Stimulated activated CD4-positive, alpha-beta T cell treated with anti-CD3 and anti-CD28 coated beads, Interleukin-4, amount 100 ng/mL, for 24 hours (primary cell): ENCODE measurements at places on chromosomes 3 and 15.

GRCh38 chr15:52115598-52116427 lies 3.2 kb upstream of the BCL2L10 start:
- DNase-seq = no peak

GRCh38 chr3:194935061-194935460 lies 249.4 kb downstream of the FAM43A start:
- DNase-seq = no peak

- peak; percentile 27 for DNase-seq
Measured at GRCh38 chr15:80160570-80161156, 7.9 kb downstream of the FAH start.

- DNase-seq = no peak
Measured at GRCh38 chr15:59268168-59268851, 61.7 kb downstream of the LDHAL6B start.

DNA sequence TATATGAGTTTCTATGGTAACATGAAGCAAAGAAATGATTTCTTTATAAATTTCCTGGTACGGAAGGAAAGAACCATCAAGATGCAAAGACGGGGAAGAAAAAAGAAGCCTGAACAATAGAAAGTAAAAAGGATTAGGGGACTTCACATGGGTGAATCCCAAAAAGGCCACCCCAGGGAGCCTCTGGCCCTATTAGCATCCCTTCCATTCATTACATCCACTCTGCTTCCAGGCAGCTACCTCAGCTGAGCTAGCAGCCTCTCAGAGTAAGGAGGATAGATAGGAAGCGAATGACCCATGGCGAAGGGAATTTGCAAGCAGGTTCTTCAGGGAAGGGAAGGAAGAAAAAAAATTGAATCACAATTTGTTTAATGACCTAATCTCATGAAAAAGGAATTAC lies 81.6 kb downstream of the GABRB3 start:
- DNase-seq = no peak

- DNase-seq = no peak
Measured at GRCh38 chr15:67013696-67014095, 51.7 kb upstream of the SMAD3 start.

DNA sequence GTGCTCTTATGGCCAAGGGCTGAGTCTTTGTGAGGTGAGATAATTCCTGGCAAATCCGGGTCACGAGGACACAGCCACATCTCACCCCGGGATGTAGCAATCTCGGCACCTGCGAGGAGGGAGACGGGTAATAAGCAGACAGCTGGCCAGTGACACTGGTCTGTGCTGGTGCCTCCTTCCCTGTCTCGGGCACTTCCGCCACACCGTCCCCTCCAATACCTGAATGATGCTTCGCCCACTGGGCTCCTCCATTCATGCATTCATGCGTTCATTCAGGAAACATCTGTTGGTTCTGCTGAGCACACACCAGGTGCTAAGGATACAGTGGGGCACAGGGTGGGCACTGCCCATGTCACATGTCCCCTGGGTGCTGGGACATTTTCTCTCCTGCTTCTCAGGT lies 60.1 kb downstream of the ATP10A start:
- no peak for DNase-seq

DNA sequence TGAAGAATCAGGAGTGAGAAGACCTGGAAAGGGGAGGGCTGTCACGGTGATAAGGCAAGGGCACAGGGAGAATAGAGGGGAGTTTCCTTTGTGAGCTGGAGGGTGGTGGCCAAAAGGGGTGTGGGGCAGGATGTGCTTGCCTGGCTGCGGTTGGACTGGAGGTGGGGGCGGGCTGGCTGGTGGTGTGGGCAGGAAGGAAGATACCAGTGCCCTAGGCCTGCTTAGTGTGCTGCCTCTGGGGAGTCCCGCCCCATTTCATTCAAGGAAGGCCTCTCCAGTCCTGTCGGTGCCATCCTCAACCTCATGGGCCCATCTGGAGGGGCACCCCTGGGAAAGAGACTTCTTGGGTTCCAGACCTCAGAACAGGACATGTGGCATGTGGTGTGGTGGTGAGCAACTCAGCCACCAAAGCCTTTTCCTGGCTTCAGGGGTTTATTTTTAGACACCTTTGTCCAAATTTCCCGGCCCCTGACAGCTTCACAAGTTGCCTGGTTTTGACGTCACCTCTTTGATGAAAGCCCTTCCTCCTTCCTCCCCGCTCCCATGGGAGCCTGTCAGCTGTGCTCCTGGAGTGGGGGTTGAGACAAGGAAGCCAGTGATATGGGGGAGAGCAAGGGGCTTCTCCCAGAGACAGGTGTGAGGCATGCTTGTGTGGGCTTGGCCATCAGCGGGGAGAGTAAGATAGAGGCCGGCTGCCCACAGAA lies 15.6 kb downstream of the TEX264 start:
- DNase-seq = peak; percentile 77

GRCh38 chr3:190396001-190396400 lies 8.0 kb downstream of the CLDN16 start:
- DNase-seq = no peak

- DNase-seq = no peak
Measured at GRCh38 chr3:190116551-190117067, 4.1 kb downstream of the P3H2 start.

DNA sequence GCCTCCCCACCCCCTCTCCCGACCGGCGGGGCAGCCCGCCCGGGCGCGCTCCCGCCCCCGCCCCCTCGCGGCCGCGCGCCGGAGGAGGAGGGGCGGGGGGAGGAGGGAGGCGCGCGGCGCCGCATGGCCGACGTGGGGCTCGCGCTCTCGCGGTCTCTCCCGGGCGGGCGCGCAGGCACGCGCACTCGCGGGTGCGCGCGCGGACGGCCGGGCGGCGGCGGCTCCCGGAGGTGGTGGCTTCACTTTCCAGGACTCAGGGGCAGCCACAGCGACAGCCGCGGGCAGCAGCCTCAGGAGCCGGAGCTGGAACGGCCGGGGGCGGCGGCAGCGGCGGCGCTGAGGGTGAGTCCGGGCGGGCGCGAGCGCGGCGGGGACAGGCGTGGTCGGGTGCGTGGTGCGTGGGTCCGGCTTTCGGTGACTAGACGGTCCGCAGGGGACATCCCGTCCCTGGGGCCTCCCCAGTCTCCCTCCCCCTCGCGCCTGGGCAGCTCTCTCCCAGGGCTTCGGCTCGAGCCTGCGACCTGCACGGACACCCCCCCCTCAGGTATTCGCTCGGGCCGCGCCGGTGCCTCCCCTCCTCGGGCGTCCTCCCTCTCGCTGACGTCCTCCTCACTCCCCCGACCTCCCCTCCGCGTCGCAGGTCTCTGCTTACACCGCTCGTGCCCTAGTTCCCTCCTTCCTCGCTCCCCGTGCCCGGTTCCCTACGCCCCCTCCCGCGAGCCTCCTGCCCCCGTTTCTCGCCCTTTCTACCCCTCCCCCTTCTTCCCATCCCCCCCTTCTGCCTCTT lies at the start of gene UBE2E2:
Gene UBE2E2 (plus strand): TSS at position 407 of the 787 bp plus-strand sequence.
- peak; percentile 47 for DNase-seq

DNA sequence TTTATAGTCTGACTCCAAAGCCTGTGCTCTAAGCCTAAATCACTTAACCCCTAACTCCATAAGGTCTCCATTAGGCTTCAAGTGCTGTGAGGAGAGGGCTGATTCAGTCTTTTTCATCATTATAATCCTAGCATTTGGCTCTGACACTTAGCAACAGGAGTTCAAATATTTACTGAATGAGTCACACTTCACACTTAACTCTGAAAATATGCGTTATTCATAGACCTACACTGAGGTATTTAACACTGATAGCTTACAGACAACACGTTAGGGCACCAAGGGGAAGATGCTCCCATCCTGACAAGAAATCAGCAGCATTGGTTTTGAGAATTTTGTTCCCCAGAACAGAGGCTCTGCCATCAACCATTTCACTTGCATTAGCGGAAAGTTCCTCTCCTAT lies 53.5 kb downstream of the MSL2 start:
- no peak for DNase-seq
